ENCODE measurements at places on chromosomes 6 and 20.
A peak's percentile ranks its signal among the peaks of the same experiment; 100 is the strongest.

DNA sequence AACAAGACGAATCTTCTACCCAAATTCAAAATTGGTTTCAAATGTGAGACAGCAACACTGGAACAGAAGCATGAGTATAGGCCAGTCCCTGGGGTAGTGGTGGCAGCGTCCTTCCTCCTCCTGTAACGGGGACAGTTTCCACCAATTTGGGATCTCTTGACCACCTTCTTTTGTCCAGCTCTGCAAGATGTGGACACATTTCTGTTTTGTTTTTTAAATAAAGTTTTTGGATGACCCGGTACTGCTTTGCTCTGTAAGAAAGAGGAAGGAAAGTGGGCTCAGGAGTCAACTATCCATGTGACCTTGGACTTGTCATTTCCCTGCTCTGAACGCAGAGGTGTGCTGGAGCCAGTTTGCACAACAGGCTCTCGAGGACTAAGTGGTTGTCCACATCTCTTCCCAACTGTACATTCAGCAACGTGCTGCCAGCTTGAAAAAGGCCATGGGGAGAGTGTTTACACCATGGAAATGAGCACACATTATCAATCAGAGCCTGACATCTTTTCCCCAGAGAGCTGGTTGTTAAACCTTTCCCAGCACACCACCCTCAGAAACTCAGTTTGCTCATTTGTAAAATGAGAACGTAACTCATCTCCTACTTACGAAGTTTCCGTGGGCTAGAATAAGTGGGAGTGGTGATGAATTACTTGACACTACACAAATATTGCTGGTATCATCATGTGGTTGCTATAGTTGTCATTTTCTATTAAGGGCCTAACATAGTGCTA, 66.5 kb downstream of the ADTRP start:
- peak; percentile 12 for DNase-seq

DNA sequence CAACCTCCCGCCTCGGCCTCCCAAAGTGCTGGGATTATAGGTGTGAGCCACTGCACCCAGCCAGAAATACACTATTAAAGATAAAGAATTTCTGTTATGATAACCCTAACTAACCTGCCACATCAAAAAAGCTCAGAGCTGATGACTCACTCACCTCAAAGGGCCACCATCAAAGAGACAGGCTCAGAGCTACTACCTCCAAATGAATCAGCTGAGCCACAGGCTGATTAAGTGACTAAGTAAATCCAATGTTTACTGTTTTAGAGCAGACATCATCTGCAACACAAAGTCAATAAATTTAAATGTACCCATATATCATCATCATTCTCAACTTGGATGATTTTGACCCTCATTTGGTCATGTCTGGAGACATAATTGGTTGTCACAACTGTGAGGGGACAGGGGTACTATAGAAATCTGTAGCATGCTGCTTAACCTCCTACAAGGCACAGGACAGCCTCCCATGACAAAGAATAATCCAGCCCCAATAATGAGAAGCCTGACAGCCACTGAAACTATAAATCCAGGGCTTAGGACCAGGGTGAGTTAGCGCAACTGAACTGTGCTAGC, 106.5 kb downstream of the ATP9A start:
- DNase-seq: peak; percentile 84

GRCh38 chr6:14726816-14727493, 518.9 kb upstream of the JARID2 start:
- no peak for DNase-seq

- DNase-seq: no peak
Observed at GRCh38 chr6:13038315-13038714, 290.0 kb downstream of the TBC1D7 start.
